ENCODE measurements at places on chromosomes 16 and 17.

DNA sequence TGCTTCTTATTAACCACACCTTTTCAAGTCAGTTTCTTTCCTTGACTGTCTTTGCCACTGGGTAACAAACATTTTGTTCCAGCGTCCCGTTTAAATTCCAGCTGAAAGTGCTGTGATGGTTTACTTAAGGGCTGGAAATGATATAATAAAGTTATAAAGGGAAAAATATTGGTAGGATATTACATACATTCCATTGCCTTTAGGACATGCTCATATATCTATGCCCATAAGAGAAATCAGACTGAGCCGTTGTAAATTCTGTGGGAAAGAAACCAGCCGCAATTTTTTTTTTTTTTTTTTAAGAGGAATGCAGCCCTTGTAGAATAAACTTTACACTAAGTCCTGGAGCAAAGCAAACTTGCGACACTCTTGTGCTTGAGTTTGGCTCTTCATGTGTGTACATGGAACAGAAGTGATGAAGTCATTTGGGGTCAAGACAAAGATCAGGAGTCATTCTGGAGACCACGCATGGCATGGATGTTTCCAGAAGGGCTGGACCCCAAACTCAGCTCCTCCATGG lies 210.9 kb downstream of the XYLT1 start:
- no peak for DNase-seq

DNA sequence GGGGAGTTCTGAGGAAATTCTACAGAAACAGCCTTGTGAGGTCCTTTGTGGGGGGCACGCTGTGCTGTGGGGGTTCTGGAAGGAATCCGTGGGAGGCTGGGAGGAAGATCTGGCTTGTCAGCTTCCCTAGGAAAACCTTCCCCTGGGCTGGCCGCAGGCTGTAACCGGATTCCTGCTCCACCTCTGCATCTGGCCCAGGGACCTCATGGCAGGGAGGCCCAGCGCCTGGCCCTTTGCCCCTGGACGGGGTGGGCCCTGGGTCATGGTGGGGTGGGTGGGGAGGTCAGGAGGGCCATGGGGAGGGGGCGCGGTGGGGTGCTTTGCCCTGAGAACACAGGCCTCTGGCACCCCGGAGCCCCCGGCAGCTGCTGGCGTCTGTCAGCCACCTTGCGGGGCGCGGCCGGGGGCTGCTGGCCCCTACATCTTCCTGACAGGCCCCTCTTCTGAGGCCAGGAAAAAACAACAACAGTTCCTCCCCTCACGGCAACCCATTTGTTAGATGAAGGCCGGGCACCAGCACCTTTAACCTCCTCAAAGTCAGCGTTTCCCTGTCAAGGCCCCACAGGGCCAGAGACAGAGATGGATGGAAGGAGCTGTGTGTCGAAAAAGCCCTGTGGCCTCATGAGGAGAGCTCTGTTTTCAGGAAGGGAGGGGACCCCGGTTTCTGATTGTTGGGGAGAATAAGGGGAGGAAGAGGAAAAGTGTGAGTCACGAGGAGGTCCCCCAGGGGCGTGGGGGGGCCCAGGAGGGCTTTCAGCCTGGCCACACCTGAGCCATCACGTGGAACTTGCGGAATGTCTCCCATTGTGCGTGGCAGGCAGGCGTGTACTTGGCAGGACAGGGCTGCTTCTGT lies 3.6 kb upstream of the MEOX1 start:
- no peak for DNase-seq

DNA sequence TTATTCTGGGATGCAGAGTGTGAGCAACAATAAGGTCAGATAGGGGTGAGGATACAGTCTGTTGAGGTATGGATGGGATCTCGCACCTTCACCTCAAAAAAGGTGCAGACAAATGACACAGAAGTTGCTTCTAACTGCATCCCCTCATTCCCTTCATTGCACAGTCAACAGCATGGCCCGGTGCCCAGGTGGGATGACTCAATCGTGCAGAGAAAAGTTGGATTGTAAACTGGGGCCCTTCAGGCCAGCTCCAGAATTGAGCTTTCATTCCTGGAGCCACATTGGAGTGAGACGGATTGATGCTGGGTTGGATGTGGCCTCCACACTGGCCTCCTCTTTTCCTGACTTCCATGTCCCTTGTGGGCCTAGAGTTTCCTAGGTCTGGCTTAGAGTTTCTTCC lies 977.4 kb downstream of the KCNJ18 start:
- no peak for DNase-seq

DNA sequence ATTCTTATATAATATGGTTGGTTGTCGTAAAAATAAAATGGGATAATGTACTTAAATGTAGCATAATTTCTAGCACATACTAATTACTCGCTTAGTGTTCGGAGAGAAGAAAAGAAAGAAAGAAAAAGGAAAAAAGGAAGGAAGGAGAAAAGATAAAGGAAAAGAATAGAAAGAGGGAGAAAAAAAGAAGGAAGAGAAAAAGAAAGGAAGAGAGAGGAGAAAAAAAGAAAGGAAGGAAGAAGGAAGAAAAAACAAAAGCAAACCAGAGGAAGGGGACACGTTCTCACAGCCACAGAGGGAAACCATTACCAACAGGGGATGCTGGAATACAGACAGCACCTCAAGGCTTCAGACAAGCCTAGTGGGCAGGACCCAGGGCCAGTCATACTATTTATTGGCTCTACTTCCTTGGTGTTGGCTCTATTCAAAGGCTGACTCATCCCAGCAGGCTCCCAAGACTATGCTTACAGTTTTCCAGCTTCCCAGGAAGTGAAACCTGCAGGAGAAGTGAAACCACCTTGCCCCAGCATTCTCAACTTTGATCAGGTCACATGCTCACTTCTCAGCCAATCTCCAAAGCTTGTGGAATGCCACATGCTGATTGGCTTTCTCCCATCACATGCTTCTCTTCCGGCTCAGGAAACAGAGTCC lies 273.5 kb upstream of the IRX5 start:
- no peak for DNase-seq

DNA sequence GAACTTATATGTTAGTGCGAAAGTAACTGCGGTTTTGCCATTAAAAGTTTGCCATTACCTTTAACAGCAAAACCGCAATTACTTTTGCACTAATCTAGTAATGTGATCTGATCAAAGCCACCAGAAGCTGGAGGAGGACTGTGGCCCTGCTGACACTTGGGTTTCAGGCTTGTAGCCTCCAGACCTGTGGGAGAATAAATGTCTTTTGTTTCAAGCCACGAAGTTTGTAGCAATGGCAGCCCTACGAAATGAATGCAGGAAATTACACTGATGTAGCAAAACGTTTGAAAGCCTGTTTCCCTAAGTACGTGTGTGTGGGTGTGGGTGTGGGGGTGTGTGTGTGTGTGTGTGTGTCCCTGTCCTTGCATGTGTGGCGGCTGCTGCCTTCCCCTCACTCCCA lies 66.6 kb downstream of the WSB1 start:
- DNase-seq, result no peak

DNA sequence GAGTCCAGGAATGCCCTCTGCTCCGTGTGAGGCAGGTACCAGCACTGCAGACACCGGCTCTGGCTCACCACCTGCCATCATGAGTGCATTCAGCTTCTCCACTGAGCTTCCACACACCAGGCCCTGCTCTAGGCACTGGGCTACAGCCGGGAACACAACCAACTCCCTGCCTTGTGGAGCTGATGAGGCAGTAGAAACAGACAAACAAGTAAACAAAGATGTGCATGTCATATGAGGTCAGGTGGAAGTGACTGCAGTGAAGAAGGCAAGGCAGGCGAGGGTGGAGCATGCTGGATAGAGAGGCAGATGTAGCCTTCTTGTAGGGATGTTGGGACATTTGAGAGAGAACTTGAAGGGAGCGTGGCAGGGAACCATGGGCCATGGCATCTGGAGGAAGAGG lies 5.0 kb downstream of the NLRC5 start:
- DNase-seq, result no peak

GRCh38 chr17:41211845-41212466 lies 14.5 kb upstream of the KRTAP9-2 start:
- DNase-seq, result no peak

DNA sequence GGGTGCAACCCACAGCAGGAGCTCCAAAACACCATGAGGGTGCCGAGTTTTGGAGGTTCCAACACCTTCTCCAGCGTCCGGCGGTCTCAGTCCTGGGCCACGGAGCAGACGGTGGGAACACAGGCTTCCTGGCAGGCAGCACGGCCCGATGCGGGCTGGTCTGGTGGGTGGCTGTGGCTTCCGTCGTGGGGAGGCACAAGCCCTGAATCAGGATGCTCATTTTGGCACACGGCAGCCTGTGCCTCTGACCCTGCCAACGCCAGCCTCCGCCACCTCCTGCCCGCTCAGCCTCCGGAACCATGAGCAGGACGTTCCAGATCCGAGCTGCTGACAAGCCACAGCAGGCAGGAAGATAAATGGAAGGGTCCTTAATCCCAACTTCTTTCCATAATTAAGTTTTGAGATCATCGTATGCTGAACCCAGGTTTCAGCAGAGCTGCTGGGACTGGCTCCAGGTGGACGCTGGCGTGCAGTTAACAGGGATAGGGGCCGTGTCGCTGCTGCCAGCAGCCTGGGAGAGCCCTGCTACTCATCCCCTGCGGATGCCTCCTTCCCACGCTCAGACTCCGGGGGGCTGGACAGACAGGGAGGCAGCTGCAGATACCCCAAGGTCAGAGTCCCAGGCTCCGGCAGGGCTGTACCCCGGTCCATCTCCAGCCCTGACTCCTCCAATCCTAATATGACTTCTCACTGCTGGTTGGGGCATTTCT lies 136.6 kb downstream of the ENGASE start:
- no peak for DNase-seq

DNA sequence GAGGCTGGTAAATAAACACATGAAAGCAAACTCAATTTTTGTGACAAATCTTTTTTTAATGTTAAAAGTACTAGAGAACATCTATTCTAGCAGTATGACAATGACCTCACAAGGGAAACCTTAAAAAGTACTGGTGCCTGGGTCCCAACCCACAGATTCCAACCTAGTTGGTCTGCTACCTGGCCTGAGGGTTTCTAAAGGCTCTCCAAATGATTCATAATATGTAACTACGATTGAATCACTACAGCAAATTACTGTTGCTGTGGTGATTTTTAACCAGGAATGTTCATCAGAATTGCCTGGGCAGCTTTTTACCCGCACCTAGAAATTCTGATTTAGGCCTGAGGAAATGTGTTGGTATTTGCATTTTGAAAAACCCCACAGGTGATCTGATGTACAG lies 26.1 kb downstream of the CDR2 start:
- no peak for DNase-seq

GRCh38 chr17:69761767-69762321 lies 313.2 kb upstream of the KCNJ16 start:
- peak; percentile 44 for DNase-seq

DNA sequence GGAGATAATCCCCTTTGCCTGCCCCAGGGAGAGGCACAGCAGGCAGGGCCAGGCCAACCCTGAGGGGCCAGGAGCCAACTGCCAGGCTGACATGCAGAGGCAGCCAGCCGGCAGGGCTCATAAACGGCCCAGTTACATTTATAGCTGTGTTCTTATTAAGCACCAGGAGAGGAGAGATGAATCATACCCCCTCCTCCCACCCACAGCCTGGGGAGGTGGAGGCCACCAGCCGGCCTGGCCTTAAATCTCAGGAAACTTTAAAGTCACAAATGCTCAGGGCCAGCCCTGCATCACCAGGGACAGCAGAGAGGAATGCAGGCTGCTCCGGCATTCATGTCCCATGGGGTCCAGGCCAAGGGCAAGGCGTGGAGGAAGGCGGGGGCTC lies 177.2 kb downstream of the TMEM132E start:
- no peak for DNase-seq

DNA sequence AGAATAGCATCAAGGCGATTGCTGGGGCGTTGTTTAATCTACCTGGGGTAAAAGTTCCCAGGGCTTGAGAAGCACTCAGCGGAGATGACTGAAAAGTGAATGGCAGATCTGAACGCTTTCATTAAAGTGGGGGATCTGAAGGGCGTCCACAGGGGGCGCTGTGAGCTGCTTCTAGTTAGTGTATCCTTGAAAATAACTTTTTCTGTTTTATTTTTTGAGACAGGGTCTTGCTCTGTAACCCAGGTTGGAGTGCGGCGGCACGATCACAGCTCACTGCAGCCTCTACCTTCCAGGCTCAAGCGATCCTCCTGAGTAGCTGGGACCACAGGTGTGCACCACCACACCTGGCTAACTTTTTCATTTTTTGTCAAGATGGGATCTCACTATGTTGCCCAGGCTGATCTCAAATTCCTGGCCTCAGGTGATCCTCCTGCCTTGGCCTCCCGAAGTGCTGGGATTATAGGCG lies 360.4 kb downstream of the SEC14L1 start:
- no peak for DNase-seq

DNA sequence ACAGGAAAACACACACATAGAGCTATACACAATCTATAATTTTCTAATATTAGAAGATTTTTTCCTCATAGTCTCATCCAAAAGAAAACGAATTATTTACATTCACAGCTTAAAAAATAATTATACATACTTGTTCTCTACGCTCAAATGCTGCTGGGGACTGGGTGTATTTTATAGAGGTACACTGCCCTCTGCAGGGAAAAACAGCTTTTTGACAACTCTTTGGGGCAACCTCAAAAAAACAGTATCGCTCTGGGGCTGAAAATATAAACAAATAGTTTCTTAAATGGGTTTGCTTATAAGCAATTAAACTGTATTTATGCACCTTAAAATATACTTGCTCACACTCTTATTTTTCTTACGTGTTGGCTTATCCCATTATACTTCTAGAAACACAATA lies 261.8 kb upstream of the PSMD7 start:
- peak; percentile 10 for DNase-seq

DNA sequence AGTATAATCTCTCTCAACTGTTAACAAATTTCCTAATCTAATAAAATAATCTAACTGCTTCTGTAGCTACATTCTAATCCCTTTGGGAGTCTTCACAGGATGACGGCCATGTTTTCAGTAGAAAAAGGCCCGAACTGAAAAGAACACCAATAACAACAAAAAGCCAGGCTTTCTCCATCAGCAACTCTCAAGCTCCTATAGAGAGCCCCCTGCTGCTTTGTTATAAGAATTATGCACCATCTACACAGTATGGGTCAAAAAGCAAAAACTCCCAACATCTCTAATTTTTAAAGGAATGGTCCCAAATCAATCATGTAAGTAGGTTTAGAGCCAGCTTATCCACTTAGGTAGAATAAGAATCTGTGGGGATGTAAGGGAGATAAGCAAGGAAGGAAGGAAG lies 163.6 kb upstream of the C17orf78 start:
- DNase-seq, result no peak

DNA sequence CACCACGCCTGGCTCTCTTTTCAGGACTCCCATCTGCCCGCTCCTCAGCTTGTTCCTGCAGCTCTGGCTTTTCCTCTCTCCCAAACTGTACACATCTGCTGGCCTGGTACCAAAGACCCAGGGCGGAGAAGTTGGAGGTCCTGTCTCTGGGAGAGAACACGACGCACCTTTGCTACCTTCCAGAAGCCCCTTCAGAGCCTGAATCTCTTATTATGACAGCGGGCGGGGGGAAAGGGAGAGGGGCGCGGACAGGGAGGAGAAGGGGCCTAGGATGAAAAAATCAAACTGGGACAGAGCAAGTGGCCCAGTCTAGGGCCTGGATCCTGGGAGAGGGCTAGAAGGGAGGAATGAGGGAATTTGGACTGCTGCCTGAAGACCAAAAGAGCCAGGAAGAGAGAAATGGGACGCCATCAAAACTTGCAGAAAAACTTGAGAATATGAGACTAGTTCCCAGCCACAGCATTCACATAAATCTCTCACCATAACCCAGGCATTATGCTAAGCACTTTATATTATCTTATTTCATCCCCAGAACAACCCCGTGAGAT lies 2.5 kb upstream of the PER1 start:
- no peak for DNase-seq
